ENCODE measurements at places on chromosomes 7 and 10.

DNA sequence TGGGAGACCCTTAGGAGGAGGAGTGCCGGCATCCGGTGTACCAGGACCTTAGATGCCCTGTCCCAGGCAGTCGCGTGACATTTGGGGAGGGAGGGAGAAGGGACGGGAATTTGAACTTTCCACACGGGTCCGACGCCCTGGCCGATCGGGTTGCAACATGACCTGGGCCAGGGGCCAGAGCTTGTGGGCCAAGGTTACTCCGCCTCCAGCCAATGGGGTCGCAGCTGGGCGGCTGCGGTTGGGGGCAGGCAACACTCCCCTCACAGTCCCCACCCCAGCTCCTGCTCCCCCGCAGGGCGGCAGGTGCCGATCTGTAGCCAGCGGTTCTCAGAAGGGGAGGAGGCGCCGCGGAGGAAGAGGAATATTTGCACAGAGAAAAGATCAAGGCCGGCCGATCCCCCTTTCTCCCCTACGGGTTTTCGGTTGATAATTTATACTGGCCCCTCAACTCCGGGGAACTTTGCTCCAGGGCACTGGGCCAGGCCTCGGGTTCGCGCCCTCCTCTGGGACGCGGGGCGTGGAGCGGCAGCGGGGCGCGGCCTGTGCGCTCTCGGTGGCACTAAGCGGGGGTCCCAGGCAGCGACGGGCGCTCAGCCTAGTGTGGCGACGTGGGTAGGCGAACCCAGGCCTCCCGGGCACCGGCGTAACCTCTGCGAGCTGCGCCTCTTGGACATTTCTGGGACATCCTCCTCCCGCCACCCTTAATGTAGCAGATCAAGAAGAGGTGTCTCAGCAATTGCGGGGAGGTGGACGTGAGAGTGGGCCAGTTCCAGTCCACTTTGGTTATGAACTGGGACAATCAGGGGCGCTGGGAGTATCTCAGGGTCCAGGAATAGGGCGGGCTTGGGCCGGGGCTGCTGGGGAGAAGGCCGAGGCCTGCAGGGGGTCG is 1.2 kb downstream of the MLXIPL start:
- no peak for DNase-seq

GRCh38 chr7:11212816-11213215 is 239.1 kb downstream of the PHF14 start:
- no peak for DNase-seq

GRCh38 chr10:72890086-72890485 is 3.5 kb upstream of the OIT3 start:
- DNase-seq: no peak

DNA sequence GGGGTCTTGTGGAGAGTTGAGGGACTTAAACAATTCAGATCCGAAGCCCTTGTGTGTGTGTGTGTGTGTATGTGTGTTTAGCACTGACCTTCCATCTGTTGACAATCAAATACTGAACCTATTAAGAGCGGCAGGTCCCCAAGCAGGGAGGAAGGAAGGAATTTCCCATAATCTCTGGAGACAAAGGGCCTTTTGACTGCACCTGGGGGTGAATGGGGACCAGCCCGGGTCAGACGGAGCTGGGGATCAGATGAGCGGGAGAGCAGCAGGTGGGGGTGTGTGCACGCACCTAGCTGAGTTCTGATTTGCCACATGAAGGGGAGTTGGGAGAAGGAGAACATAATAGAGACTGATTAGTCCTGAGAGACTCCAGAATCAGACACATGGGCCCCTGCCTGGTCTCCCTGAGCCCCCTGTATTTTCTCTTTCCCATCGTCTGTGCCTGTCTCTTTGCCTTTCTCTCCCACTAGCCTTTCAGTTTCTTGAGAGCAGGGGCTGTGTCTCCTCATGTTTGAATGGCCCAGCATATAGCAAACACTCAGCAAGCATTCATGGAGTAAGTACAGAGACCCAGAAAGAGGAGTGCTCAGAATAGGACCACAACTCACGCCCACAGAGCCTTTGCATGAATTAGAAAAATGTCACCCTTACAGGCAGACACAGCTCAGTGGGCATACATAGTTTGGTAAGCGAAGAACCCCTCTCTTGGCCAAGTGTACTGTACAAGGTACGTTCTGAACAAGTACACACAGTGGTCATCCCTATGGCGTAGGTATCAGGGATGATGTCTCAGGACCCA is 288.3 kb upstream of the HABP2 start:
- no peak for DNase-seq

GRCh38 chr10:116098411-116099022 is 174.5 kb downstream of the GFRA1 start:
- no peak for DNase-seq

GRCh38 chr7:123929107-123929506 is 4.1 kb downstream of the SPAM1 start:
- no peak for DNase-seq

DNA sequence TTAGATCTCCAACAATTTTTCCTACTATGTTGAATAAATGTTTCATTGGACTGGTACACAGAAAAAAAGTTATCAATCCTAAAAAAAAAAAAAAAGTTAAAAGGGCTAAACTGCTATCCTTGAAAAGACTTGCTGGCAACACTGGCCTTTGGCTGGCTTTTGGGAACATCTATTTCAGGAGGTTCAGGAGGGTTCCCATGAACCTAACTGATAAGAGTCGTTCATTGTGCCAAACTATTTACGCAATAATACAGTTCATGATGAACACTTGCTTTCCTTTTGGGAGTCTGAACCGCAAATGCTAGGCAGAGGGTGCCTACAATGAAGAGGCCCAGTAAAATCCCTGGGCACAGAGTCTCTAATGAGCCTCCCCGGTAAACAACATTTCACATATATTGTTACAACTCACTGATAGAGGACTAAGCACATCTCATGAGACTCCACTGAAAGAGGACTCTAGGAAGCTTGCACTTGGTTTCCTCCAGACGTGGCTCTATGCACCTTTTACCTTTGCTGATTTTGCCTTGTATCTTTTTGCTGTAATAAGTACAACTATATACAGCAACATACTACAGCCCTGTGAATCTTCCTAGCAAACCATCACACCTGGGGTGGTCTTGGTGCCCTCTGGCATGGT is 45.0 kb downstream of the ZFAND4 start:
- DNase-seq: no peak
